SHP77 (cell line): ENCODE measurements at places on chromosomes 6 and 20.

- DNase-seq, result peak; percentile 84
Measured at GRCh38 chr20:58870293-58871014, 17.9 kb downstream of the GNAS start.

DNA sequence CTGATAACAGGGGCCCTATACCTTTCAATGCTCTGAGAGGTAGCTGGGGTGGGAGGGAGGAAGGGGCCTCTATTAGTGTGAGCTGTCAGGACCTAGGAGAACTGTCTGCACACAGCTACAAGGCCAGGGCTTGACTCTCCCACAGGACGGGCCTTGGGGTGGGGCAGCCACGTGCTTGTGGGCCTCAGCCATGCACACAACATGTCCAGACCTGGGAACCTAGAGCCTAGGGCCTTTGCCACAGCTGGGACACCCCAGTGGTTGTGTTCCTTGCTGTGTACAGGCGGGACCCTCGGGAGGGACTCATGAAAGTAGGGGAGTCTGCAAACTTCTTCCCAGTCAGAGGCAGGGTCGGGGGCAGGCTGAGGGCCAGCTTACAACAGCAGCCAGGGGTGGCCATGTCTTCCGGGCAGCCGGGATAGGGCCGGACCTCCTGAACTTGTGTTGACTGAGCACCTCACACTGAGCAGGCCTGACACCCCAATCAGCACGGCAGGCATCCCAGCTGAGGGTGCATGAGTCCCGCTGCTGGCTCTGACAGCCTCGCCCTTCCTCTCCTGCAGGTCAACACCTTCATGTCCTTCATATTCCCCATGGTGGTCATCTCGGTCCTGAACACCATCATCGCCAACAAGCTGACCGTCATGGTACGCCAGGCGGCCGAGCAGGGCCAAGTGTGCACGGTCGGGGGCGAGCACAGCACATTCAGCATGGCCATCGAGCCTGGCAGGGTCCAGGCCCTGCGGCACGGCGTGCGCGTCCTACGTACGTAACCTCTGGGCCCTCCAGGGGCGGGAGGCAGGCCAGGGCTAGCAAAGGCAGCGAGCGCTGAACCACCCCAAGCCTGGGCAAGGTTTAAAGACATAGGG is 41.9 kb upstream of the MRGBP start:
- no peak for DNase-seq

DNA sequence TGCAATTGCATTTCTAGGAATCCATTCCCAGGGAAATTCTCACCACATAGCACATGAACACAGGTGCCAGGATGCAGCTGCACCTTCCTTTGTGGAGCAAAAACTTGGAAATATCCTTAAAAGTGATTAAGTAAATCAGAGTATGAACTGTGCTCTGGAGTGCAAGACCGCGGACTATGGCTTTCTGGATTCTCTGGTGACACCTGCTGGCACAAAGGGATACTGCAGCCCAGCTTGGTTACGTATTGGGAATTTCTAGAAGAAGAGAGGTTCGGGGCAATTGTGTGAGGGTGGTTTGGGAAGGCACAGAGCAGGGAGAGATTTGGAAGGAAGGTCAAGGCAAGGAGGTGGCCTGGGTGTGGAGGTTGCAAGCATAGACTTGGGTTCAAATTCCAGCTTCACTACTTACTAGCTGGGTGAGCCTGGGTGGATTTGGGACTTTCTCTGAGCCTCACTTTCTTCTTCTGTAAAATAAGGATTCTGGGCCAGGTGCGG is 15.9 kb upstream of the PEDS1 start:
- DNase-seq, result peak; percentile 46

GRCh38 chr6:84086545-84087429 is 53.2 kb downstream of the MRAP2 start:
- no peak for DNase-seq

DNA sequence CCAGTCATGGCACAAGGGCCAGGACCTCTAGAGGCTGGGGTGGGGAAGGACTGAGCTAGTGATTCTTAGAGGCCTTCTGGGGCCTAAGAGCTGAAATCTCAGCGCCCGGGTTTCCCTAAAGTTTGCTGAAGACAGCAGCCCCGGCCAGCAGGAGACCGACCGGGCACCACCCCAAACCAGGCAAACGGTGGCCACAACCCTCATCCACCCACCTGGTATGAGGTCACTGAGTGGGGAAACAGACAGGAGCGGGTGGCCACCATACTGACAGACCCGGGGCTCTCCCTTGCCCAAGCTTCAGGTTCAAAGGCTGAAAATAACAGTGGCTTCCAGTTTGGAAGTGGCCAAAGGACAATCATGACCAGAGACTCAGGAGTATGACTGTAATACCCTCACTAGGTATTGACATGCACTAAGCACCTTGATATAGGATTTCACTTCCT is 35.0 kb upstream of the ID1 start:
- DNase-seq, result no peak

GRCh38 chr20:50726955-50727791 is 4.2 kb upstream of the PARD6B start:
- DNase-seq, result no peak

DNA sequence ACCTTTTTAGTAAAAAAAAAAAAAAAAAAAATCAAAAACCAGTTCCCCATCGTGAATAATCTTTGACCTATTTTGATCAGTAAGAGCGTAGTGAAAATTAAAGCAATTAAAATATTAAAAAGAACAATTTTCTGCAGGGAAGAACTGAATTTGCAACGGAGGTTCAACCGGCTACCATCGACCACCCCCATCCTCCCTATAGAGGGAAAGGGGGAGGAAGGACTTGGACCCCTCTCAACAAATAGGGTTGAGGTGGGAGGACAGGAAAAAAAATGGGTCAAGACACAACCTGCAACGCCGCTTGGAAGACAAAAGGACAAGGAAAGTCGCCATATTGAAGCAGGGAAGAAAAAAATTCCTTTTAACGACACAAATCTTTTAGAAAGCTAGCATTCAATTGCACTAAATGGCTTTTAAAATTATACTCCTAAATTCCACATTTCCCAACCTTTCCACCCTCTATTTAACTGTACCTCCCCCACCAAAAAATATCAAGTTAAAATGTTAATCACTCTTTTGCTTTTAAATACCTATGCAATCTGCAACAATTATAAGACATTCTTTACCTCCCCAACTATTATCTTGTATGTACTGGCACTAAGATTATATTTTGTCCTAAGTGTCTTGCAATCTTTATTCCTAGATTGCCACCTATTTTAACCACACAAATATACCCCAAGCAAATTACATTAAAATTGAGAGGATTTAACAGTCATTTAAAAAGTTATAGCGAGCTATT is 1.7 kb downstream of the PPP1R10 start:
- no peak for DNase-seq

DNA sequence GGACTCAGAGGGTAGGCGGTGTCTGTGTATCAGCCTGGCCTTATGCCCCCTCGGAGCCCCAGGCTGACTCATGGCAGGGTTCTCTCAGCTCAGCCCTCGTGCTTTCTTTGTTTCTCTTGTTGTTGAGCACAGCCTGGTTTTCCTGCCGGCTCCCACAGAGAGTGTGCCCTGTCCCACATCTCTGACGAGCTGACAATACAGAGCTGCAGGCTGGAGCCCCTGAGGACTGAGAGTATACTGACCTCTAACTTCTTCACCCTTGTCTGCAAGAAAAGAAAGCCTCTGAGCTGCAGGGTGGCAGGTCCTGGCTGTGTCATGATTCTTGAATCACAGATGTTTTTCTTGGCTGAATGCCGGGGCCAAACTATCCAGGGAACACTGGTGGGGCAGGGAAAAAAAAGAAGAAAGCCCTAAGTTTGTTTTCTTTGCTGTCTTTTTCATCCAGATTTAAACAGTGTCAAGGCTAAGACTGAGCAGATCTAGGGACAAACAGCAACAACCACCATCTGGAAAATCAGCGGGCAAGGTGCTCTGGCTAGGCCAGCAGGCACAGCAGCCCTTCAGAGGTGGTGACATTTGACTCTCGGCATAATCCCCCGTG is 63.3 kb upstream of the ZNF133 start:
- DNase-seq, result peak; percentile 8

GRCh38 chr20:6562111-6562510 is 205.4 kb upstream of the BMP2 start:
- no peak for DNase-seq

- DNase-seq, result no peak
Measured at GRCh38 chr6:154602708-154603107, 92.2 kb upstream of the CNKSR3 start.

DNA sequence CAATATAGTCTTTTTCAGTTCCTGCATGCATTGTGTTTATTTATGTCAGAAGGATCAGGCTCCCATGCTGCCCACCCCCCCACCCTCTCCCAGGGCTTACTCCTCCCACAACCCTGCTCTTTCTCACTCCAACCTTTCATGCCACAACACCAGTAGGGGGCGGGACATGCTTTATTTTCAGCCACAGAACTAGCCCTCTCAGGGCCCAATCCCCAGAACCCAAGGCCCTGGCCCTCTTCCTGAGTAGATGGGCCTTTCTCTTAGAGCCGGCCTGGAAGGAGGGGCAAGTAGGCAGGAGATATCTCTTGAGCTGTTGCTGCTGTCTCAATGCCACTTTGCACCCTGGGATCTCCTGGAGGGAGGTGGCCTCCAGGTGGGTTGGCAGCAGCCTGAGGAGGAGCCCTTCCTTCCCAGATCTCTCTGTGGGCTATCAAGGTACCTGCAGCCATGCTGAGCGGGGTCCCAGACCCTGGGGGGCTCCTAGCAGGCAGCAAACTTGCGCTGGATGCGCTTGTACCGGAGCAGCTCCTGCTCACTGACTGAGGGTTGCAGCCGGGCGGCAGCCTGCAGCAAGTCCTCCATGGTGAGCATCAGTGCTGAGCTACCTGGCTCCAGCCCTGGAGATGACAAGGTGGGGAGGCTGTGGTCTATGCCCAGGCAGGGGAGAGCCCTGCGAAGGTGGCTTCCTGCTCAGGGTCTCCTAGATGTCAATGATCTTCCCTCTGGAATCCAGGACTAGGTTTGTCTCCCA is 3.5 kb downstream of the GNMT start:
- DNase-seq, result peak; percentile 63

- peak; percentile 85 for DNase-seq
Measured at GRCh38 chr20:16803965-16804792, 56.0 kb downstream of the OTOR start.

- DNase-seq, result no peak
Measured at GRCh38 chr6:132041706-132042105, 90.5 kb upstream of the CCN2 start.
